Stimulated activated CD8-positive, alpha-beta memory T cell treated with anti-CD3 and anti-CD28 coated beads, Interleukin-15, amount 100 ng/mL, for 4 hours (primary cell): ENCODE measurements at places on chromosomes 4 and X.

DNA sequence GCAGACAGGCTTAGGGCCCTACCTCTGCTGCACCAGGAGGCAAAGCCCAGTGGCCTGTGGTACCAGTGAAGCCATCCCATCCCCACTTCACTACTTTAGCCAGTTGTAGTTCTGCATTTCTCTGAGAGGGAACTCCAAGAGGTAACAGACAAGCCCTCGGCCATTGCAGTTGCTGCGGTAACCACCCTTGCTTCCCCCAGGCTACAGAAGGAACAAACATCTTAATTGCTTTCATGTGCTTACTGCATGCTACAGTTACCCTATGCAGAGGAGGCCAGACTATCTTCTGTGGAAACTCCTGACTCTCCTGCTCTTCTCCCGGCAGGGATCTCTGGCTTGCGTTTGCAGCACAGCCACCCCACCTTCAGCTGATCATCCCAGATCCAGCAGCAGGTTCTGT lies 67.8 kb downstream of the SPIN4 start:
- no peak for DNase-seq

DNA sequence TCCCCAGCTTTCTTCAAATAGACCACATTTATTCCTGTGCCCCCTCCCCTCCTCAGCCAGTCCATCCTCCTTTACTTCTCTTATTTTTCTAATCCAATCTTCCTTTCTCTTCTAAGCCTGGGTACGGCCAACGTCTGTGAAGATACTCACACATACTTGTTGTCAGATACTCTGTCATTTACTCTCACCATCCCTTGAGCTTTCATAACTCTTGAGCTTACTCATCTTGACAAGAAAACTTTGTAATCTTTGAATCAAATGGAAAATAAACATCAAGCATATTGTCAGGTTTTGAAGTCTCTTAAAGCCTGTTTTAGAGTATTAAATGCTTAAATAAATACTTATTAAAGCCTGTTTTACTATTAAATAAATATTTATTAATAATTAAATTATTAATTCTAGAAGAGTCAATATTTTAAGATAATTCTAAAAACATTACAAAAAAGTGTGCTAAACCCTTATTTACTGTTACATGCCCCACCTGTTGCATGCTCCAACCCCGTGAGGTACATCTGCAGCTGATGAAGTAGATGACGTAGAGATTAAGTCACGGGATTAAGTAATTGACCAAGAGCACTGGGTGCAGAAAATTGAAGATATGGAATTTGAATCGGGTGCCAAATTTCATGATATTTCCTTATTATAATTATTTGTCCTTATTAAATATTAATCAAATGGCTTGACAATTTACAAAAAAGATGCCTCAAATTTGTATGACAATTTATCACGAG lies 1.5 kb upstream of the TRIML2 start:
- no peak for DNase-seq

DNA sequence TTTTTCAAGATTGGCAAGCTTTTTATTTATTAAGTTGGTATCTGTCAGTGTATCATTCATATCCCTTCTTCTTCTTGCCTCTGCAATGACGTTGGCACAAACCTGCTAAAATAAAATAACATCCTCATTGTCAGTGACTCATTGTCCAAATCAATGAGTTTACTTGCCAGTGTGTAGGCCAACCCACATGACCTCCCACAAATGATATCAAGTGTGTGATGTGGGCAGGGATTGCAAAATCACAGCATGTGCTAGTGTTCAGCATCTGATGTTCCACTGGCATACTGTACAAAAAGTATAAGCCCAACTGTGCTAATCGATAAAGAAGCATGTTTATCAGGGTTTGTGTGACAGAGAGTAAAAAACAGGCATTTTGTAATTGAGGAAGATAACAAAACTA lies 25.5 kb downstream of the GPAT3 start:
- no peak for DNase-seq

GRCh38 chr4:68630371-68630770 lies 40.1 kb downstream of the UGT2B15 start:
- no peak for DNase-seq

GRCh38 chr4:113738251-113738650 lies 23.3 kb downstream of the CAMK2D start:
- no peak for DNase-seq

DNA sequence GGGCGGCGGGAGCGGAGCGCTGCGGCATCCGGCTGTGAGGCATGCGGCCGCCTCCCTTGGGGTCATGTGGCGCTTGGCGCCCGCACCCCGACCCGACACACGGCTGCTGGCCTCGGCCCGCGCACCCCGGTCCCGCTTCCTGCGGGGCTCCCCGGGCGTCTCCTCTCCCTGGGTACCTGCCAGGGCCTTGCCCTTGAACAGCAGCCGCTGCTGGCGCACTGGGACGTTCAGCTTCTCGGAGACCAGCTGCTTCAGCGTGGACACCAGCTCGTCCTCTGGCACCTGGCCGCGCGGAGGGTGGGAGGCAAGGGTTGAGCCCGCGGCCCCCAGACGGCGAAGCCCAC lies 391 bp downstream of the UBL4A start:
- DNase-seq = no peak

DNA sequence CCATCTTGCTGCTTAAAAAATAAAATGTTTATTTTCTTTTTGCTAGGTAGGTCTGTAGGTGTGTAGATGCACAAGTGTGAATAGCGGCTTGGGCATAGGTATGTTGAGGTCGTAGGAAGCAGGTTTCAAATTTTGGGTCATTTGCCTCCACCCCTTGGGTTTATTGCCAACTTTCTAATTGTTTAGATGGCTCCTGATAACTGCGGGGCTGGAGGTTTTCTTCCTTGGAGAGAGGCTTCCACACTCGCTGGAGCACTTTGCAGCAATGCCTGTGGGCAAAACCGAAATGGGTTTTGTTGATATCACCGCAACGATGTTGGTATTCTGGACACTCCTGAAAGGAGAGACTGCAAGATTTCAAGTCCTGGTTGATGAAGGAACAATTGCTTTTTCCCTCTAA lies 3.9 kb upstream of the POU4F2 start:
- no peak for DNase-seq

- no peak for DNase-seq
Measured at GRCh38 chr4:161767116-161767515, 396.7 kb downstream of the FSTL5 start.

DNA sequence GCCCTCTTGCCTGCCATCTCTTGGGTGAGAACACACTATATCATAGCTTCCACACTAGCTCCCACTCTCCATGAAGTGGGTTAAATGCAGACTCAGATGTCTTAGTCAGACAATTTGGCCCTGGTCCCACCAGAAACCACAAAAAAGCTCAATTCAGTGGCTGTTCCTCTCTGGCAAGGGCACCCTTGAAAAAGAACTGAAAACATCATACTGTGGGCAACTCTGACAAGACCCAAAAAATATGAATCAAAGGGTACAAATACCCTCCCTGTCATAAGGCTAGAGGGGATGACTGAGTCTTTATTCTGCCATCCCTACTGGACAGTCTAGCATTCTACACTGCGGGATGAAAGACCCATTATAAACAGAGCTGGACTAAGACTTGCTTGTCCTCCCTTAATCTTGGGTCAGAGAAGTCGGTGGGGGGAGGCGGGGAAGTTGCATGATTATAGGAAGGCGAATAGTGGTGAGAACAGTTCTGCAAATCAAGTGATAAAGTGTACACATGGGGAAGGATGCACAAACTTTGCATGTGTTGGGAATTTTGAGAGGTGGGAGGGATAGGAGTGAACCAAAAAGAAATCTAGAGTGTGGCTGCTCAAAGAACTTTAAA lies 172.1 kb downstream of the OPHN1 start:
- DNase-seq = no peak

DNA sequence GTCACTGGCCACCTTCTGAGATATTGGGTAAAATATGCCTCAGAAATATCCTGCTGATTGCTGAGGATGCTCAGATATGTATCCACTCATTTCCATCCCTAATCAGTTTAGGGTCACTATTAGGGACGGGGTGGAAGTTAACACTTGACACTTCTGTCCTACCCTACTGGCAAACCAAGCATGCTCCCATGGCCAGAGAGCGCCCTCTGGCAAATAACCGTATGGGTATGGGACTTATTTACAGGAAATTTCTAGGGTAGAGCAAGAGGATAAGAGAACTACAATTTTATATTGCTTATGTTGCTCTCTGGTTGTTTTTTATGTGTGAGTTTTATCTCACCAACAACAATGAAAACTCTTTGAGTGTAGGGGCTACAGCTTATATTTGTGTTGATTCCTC lies 86.8 kb upstream of the TSPAN7 start:
- DNase-seq = no peak

GRCh38 chr4:65416891-65417290 lies 253.4 kb downstream of the EPHA5 start:
- DNase-seq = no peak

DNA sequence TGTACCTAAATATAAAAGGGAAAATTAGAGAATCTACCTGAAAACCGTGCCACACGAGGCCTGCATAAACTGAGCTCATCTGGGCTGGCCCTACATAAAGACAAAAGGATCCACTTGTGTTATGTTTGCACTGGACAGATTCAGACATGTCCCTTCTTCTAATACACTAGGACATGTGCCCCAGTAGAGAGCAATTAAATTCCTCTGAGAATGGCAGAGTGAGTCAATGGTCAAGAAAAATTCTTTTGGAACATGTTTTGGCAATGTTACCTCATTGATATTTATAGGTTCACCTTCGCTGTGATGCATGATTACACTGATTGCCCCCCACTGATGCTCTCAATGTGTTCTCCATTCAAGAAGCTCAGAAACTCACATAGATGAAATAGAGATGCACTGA lies 95.2 kb downstream of the MANBA start:
- no peak for DNase-seq

- no peak for DNase-seq
Measured at GRCh38 chr4:7155590-7156071, 36.7 kb upstream of the SORCS2 start.
